Left ventricle myocardium superior (tissue), 1 donor: ENCODE measurements at places on chromosomes 16 and 17.
A peak's percentile ranks its signal among the peaks of the same experiment; 100 is the strongest.

GRCh38 chr17:43350888-43351361 lies 47.9 kb upstream of the ARL4D start:
- no peak for DNase-seq

DNA sequence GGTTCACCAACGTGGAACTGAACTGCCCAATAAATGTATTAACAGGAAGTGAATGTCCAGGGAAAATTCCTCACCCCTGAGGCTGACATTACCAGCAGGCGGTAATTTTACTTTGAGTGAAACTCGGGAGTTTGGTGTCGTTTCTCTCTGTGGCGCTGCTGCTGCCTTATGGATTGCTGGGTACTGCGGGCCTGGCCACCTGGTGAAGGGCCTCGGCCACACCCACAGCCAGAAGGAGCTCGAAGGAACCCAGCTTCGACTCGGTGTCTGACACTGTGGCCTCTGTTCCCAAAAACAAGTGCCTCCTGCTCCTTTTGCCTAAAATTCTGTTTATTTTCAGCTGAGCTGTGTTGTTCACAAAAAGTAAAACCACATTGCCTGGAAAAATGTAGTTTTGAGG lies 115.0 kb downstream of the BANP start:
- DNase-seq, result peak; percentile 13

DNA sequence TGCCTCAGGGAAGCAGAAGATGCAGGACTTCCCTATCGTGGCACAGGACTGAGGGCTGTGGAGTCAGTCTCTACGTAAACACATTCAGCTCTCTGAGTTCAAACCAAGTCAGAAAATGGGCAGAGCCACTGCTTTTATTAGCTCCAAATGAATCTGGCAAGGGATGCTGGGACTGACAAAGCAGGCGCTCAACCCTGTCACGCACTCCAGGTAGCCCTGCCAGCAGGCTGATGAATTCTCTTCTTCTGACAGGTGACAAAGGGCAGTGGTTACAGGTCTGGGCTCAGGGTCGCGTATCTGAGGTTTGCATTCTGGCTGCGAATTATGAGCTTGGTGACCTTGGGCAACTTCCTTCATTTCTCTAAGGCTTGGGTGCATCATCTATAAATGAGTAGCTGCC lies 9.4 kb downstream of the RPH3AL start:
- no peak for DNase-seq

- DNase-seq, result peak; percentile 75
These were observed 1.1 kb upstream of the CAPN15 start for GRCh38 chr16:526181-527014.

- DNase-seq, result no peak
These were observed 18.7 kb downstream of the MYLK3 start for GRCh38 chr16:46729326-46729995.

GRCh38 chr16:5971924-5972323 lies 874.3 kb upstream of the EEF2KMT start:
- DNase-seq, result no peak

- DNase-seq, result no peak
These were observed 541.9 kb upstream of the EEF2KMT start for GRCh38 chr16:5639531-5639930.

DNA sequence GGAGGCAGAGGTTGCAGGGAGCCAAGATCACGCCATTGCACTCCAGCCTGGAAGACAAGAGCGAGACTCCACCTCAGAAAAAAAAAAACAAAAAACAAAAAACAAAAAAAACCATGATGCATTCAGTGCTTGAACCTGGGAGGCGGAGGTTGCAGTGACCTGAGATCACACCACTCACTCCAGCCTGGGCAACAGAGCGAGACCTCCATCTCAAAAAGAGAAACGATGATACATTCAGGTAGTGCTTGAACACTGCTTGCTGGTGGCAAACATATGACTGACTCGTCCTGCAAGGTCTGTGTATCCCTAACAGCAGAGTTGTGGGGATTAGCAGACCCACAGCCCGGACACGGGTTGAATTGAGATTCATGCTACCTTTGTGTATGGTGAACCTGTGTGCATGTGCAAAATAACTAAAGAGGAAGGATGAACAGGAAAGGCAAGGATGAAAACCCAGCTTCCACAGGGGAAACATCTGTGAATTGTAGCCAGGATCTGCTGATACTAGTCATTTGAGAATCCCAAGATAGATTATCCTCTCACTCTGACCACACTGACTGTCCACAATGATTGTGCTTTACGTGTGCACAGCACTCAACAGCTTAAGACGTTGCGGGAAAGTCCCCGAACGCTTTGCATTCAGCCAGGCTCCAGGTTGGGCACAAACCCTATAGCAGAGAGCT lies 52.4 kb upstream of the MRPS23 start:
- peak; percentile 18 for DNase-seq

DNA sequence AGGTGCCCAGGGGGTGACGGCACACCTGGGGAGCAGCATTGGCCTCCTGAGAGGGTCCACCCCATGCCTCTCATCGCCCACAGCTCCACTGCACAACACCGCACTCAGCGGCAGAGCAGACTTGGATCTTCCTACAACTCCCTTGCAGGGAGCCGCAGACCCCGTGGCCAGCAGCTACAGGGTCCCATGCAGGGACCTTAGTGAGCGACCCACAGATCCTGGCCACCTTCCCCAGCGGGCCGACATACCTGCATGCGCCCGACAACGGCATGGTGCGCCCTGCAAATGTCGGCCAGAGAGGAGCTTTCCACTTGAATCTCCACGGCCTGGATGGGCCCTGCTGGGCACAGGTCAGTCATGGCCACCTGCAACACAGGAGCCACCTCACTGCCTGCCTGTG lies 8.4 kb downstream of the FAAP100 start:
- no peak for DNase-seq
